ENCODE measurements at places on chromosomes 2 and 18.

- no peak for DNase-seq
Measured at GRCh38 chr2:174218773-174219172, 29.6 kb downstream of the OLA1 start.

GRCh38 chr2:122707224-122707824 is 951.9 kb downstream of the TSN start:
- DNase-seq, result no peak

GRCh38 chr18:60038731-60039130 is 138.9 kb downstream of the PMAIP1 start:
- DNase-seq, result peak; percentile 49

DNA sequence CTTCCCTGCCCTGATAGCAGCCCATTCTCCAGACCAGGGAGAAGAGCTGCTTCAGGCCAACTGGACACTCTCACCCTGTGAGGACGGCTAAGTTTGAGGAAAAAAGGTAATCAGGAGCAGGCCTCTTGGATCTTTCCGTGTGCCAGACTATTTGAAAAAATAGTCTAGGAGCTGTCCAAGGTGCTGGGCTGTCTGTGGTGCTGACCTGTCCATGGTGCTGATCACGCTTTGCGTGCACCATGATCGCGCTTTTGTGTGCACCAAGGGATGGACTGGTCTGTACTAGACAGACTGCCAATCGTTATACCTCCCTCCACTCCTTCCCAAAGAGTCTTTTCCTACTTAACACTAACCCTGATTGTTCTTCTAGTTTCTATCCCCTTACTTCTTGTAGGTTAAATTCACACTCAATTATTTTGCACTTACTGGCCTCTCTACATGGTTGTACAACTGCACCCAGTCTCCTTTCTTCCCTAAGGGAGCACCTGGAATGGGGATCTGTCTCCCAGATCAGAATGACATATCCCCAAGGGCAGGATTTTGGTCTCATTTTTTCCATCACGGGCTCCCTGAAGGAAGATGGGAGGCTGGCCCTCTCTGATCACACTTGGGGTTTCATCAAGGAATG is 295.4 kb downstream of the CELF4 start:
- peak; percentile 79 for DNase-seq
